ENCODE measurements at places on chromosomes 7 and 10.

DNA sequence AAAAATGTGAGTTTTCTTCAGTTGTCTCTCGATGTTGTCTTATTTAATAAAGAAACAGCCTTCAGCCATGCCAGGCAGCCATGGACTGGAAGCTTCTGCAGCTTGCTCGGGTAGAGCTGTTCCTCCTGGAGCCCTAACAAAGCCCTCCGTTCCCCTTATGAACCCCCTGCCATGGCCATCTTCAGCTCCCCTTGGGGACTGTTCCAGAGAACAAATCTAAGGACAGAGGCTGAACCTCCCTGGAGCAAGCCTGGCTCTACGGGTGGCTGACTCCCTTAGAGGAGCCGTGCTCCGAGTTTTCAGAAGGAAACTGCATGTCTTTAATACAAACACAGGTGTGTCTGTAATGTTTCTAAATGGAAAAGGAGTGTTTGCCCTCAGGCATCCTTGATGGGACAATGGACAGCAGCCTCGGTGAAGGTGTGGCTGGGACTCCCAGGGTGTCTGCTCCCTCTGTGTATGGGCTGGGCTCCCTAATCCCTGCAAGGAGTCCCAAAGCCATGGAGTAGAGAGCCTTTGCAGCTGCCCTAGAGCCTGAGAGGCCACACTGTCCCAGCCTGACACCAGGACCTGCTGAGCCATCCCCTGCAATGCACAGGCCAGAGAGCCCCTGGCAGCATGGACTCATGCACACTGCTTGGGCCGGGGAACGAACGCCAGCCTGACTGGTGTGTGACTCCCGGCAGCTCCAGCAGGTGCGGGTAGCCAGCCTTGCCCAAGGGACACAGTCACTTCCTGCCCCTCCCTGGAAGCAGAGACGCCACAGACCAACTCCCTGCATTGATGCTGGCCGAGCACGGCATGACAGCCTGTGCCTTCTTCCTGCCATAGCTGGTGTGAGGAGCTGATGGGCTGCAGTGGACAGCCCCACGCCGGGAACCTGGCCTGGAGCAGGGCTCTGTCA lies 381.8 kb downstream of the TCERG1L start:
- DNase-seq, result no peak

- no peak for DNase-seq
These were observed 18.9 kb upstream of the GPR22 start for GRCh38 chr7:107450970-107451369.

GRCh38 chr10:101939008-101939648 lies 95.5 kb upstream of the KCNIP2 start:
- peak; percentile 28 for DNase-seq

DNA sequence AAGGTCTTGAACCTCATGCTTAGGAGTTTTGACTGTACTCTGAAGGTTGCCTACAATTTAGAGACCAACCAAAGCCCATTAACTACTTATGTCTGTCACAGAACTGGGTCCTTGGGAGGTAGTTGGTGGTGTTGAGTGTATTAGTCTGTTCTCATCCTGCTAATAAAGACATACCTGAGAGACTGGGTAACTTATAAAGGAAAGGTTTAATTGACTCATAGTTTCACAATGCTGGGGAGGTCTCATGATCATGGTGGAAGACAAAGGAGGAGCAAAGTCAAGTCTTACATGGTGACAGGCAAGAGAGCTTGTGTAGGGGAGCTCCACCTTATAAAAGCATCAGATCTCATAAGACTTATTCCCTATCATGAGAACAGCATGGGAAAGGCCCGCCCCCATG lies 319.6 kb upstream of the ZMIZ1 start:
- no peak for DNase-seq

DNA sequence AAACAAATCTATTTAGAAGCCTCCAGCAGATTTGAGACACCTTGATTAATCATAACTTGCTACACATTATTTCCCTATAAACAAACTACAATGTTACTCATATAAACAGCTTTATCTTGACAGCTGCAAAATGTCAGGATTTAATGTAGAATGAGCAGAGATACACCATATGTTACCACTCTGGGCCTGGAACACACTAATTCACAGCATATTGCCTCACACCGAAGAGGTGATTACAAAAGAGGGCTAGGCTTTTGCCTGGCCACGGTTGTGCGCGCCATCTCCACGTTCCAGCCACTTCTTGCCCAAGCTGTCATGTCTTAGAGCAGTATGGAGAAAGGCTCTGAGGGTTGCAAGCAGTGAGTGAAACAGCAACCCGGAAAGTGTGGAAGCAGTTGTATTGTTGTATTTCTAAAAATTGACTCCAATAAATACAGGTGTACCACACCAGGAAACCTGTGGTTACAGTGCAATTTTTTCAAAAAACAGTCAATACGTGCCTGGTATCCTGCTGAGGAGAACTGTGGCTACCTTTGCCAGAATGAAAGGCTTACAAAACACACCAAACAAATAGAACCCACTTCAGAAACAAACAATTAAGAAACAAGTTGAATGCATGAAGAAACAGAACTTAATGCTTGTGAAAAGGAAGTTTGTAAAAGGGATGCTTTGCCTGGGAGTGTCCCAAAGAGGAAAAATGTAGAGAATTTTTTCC lies 498.1 kb downstream of the PLXNA4 start:
- DNase-seq, result no peak

DNA sequence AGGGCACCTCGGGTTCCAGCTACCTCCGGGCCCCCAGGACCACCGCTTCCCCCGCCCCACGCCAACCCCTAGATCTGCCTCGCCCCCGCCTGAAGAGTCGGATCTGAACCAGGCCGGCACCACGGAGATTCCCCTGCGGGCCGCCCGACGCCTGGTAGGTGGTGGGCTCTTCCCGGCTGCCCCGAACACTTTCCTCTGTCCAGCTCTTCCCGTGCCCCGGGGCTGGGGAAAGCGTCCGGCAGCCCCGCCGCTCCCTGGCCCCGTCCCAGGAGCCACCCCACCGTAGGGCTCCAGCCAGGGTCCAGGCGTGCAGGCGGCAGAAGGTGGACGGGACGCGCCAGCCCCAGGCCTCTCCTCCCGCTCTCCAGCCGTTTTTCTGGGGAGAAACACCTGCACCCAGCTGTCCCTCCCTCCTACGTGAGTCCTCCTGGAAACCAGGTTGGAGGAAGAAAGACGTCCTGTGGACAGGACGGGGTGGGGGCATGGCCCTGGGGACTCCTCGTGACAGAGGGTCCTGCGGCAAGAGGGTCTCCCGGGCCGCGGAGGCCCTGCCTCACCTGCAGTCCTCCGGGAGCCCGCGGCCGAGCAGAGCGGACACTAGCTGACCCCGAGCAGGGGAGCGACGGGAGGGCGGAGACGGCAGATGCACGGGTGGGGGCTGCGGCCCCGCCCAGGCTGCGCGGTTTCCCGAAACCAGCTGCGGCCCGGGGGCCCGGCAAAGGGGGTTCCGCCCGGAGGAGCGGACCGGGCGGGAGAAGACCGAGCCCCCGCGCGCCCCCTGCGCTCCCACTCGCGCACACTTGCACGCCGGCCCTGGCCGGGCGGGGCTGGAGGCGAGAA lies at the start of gene TMEM176B:
TSS of gene TMEM176B (minus strand) at position 624 of the 840 bp plus-strand sequence. CDS start 3,795 bp downstream, outside the sequence.
- no peak for DNase-seq

GRCh38 chr10:22856444-22857074 lies 71.3 kb upstream of the ARMC3 start:
- no peak for DNase-seq

GRCh38 chr10:4004990-4005389 lies 220.0 kb upstream of the KLF6 start:
- no peak for DNase-seq

GRCh38 chr10:43524434-43525247 lies 49.8 kb downstream of the ZNF239 start:
- no peak for DNase-seq
